ENCODE measurements at places on chromosomes 7 and 10.

- DNase-seq, result no peak
Measured at GRCh38 chr10:125134916-125135770, 25.2 kb downstream of the CTBP2 start.

DNA sequence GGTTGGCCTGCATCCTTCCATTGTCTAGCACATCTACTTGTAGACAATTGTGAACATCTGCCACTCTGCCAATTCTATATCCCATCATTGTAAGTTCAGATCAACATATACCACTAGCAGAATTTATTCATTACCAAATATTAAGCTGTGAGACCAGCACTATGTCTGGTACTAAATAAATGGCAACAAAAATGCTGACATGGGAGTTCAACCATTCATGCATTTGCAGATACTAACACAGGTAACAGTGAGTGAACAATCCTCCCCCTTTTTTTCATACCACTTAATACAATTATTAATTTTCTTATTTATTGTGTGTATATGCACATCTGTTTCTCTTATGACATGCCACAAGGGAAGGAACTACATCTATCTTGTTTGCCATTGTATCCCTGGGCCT, 11.9 kb downstream of the POLR1F start:
- DNase-seq, result no peak

DNA sequence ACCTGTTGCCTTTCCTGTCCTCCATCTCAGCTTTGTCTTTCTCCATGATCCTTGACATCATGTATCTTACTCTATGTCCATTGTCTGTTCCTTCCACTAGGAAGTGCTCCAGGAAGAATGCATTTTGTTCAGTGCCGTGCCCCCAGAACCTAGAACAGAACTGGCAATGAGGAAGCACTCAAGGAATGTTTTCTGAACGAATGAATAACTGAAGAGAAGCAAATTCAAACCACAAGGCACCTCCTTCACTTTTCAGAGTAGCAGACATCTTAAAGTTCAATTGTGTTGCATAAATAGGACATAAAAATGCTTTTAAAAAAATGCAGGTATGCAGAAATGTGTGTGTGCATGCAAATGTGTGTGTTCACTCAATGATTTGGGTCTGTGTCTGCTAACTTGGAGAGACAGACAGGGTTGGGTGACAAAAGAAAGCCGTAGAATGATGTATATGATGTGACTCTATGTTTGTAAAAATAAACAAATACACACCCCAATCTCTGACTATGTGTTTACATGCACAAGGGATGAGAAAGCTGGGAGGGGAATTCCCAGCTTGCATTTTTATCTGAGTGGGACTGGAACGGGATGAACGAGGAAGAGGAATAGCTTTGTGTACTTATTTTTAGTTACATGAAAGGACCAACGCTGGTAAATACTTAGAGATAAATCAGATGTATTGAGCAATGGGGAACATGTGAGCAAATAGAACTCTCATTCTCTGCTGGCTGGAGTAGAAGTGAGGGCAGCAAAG, 237.7 kb downstream of the FANK1 start:
- DNase-seq, result no peak

DNA sequence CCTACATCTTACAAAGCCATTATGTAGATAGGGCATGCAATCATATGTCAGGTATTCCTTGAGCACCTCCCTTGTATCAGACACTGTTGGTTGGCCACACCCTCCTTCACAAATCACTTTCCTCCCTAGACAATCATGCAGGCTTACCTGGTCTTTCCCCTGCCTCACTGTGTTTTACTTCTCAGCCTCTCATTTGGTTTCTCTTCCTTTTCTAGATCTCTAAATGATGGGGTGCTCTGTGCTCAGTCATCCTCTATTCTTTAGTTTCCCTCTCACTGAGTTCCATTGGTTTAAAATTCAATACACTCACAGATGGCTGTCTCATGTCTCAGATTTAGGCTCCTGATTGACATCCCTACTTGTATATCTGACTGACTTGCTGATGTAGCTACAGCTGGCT, 31.4 kb downstream of the ANK3 start:
- no peak for DNase-seq

GRCh38 chr7:149831741-149832219, 6.4 kb upstream of the ZNF862 start:
- no peak for DNase-seq

Data from stimulated activated CD4-positive, alpha-beta T cell treated with anti-CD3 and anti-CD28 coated beads, Interleukin-15, amount 100 ng/mL, for 48 hours (primary cell).